ENCODE measurements at places on chromosomes 16 and 17. TPM values are rescaled to one million over a fixed set of nuclear protein-coding genes. Genes with fewer than 3 reads are reported as not detected.
A peak's percentile ranks its signal among the peaks of the same experiment; 100 is the strongest.

DNA sequence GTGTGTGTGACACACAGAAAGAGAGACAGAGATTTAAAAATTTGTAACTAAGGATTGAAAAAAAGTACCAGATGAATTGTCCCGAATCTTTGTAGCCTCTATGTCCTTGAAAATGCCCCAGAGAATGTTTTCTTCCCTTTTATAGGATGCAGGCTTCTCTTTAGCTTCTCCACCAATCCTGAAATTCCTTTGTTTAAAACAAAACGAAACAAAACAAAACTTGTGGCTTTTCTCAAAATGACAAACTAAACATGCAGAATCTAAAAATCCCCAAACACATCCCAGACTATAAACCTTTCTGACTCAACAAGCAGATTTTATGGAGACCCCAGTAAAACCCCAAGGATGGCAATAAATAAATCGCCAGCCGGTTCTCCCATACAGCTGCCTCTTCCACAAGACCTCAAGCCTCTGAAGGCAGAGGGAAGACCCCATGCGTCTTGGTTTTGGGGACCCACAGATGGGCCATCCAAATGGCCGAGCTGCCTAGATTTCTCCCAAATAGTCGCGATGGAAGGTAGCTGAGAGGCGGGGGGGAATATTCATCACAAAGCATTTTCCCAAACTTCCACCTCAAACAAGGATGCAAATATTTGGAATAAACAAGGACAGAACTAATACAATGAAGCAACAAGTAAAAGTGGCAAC is 269.5 kb upstream of the FOXF1 start:
- DNase-seq: no peak

DNA sequence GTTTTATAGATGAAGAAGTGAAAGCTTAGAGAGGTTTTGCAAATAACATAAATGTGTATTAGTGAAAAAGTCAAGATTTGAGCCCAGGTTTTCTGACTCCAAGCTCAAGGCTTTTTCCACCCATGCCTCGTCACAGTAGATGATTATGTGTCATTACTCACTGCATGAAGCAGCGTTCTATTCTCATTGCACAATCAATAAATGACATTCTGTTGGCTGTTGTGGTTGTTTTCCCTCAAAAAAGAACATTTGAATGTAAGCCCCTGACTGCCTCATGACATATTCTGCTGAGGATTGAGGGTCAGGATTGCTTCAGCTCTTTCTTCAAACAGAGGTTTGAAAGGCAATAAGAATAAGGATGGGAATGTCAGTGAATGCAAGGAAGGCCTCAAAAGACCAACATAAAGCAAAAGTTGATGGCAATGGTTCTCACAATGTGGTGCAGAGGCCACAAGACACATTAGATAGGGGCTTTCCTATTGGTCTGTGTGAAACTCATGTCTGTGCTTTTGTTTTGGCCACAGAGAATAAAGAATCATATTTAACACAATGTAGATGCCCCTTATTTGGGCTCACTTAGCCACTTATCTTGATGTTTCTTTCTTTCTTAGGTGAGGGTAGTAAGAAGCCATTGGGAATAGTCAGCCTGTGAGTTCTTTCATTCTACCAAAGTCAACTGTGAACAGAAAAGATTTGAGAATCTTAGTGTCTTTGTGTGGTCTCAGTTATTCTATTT is 5.4 kb upstream of the MMD start:
- no peak for DNase-seq

DNA sequence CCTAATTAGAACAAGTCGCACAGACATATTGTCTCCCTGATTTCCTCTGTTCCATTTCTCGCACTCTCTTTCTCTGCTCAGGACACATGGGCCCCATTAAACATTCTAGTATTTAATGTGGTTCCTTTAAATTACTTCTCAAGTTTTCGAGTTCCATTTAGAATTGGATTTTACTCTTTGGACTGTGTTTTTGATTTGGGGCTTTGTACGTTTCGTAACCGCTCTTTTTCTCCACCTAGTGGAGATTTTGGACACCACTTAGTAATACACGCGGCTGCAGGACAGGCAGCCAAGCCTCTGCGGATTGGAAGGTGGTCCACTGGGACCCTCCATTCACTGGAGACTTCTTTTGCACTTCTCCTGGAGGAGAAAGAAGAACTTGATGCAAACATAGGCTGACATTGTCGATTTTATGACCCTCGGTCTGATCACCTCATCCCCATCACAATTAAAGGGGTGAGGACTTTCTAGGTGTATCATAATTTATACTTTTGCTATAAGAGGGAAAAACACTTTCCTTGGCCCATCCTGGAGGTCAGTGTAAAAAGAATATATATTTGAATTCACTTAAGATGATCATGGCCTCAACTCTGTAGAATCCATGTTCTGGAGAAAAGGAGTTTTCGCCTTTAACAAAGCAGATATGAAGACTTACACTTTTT is 85.7 kb downstream of the NOG start:
- peak; percentile 56 for DNase-seq

- DNase-seq: no peak
Observed at GRCh38 chr17:43457362-43457692, 26.4 kb upstream of the DHX8 start.

GRCh38 chr17:79814974-79815835 is 18.3 kb upstream of the CBX8 start:
- DNase-seq: no peak

The P2RX1 gene
- 0.24 TPM for total RNA-seq

GRCh38 chr17:42361781-42362186 is 26.5 kb downstream of the STAT3 start:
- DNase-seq: no peak

The TRIM47 gene
- total RNA-seq: 0.46 TPM

DNA sequence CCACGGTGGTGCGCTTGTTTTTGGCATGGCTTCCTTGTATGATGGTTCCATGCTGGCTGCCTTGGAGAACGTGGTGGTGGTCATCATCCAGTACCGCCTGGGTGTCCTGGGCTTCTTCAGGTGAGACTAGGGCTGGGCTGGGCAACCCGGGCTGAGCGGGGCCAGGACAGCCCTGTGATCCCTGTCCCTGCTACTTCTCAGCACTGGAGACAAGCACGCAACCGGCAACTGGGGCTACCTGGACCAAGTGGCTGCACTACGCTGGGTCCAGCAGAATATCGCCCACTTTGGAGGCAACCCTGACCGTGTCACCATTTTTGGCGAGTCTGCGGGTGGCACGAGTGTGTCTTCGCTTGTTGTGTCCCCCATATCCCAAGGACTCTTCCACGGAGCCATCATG is 4.9 kb downstream of the CES2 start:
- no peak for DNase-seq

DNA sequence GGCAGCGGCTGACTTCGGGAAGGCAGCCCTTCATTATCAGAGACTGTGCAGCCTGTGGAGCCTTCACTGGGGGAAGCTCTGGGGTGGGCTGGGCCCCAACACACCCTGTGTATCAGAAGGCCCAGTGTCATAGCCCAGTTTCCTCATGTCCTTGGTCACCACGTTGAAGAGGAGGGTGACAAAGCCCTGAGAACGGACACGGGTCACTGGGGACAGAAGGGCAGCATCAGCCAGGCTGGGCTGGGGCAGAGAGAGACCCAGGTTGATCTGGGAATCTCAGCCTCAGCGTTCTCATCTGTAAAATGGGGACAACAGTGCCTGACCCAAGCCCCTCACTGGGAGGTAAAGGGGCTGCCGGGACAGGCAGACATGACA is 19.3 kb downstream of the B9D1 start:
- DNase-seq: no peak

GRCh38 chr17:35745246-35745645 is 7.8 kb downstream of the GAS2L2 start:
- DNase-seq: no peak

DNA sequence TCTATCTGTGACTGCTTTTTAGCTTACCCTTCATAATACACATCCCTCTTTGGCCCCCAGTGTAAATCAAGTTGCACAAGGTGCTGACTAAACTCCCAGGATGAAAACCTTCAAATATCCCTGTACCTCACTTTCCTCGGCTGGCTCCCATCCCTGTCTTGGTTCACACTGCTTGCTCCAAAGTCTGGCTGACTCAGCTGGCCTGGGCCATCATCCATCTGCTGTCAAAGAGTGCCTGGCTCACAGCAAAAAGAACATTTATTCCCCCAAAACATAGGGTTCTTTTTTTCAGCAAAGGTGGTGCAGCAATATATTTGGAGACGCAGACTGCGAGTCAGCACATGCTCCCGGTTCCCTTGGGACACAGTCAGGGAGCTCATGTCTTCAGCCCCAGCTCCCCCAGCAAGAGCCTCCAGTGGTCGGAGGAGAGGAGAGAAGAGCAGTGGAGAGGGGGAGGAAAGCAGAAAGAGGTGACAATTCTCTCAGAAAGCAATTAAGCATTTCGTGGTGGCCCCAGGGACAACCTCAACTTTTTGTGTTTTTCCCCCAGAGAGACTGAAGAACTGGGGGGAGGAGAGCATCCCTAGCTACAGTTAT is 26.1 kb downstream of the GPR142 start:
- DNase-seq: no peak

The ATP2A1 gene
- total RNA-seq: 3.0 TPM
